ENCODE measurements at places on chromosomes 6 and 20. TPM values are rescaled to one million over a fixed set of nuclear protein-coding genes. Genes with fewer than 3 reads are reported as not detected.
A peak's percentile ranks its signal among the peaks of the same experiment; 100 is the strongest.

- DNase-seq = no peak
These were observed 73.6 kb downstream of the TRERF1 start for GRCh38 chr6:42378125-42378524.

GRCh38 chr6:155185544-155185943 lies 78.3 kb upstream of the CLDN20 start:
- DNase-seq = no peak

- no peak for DNase-seq
These were observed 226.5 kb upstream of the CITED2 start for GRCh38 chr6:139600919-139601475.

RWDD2A gene
- total RNA-seq = 11.4 TPM

ADGRF5 gene
- 6.5 TPM for total RNA-seq

- no peak for DNase-seq
These were observed 9.9 kb downstream of the SRSF6 start for GRCh38 chr20:43467589-43467988.

DNA sequence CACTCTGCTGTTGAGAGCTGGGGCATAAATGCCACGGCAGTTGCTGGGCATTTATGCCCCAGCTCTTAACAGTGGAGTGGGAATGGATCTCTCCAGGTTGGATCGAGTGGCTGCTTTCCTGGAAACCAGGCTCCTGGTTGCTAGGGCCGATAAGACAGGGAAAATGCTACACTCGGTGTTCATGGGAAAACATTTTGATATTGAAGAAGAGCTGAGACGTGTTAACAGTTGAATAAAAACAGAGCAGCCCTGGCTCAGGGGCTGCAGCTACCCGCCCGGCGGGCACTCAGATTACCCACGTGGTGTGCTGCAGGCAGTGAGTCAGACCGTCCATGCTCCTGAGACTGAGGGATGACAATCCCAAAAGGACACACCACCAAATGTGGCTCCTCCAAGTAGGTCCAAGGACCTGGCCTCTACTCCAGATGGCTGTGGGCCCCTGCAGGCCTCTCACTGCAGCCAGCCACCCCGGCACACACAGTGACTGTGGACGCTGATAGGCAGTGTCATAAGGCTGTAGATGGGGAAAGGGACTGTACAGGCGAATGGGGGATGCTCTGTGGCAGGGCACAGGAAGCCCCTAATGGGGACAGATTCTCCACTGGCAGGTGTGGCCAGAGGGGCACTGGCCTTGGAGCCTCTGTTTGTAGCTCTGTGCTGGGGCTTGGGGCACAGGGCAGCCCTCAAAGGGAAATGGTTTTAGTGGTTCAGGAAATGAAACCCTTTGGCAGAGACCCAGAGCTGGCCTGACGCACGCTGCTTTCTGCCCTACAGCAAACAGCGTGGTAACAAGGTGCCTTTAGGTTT lies 237.8 kb downstream of the LY86 start:
- no peak for DNase-seq

ADTRP gene
- total RNA-seq = 1.6 TPM

DNA sequence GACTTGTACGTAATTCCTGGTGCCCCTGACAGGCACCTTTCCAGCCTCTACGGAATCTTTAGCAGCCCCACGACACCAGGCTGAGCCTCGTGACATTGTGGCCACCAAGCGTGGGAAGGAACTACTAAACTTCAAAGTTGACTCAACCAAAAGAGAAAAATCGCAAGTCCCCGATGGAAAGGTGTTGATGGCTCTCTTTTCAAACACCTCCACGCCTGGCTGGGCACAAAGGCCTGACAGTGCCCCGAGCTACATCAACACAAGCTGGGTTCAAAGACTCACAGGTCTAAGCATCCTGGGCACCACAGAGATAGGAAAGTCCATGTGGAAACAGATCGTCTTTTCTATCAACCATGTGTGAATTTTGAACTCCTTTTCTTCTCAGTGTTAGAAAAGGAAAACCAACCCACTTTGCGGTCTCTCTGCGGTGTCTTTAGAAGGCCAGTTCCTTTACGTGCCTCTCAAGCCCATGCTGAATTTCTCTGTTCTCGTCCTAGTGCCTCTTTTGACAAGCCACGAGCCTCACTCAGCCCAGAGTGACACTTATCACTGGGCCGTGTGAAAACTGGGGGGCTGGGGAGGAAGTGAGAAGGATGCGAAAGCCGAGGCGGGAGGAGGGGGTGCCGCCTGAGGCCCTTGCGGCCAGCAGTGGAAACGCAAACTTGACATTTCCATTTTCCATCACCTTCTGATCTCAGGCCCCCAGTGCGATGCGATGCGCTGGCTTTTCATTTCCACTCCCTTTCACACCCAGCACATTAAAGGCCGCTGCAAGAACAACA lies 59.4 kb downstream of the GFOD1 start:
- no peak for DNase-seq

PHF1 gene
- total RNA-seq = 16.3 TPM

DNA sequence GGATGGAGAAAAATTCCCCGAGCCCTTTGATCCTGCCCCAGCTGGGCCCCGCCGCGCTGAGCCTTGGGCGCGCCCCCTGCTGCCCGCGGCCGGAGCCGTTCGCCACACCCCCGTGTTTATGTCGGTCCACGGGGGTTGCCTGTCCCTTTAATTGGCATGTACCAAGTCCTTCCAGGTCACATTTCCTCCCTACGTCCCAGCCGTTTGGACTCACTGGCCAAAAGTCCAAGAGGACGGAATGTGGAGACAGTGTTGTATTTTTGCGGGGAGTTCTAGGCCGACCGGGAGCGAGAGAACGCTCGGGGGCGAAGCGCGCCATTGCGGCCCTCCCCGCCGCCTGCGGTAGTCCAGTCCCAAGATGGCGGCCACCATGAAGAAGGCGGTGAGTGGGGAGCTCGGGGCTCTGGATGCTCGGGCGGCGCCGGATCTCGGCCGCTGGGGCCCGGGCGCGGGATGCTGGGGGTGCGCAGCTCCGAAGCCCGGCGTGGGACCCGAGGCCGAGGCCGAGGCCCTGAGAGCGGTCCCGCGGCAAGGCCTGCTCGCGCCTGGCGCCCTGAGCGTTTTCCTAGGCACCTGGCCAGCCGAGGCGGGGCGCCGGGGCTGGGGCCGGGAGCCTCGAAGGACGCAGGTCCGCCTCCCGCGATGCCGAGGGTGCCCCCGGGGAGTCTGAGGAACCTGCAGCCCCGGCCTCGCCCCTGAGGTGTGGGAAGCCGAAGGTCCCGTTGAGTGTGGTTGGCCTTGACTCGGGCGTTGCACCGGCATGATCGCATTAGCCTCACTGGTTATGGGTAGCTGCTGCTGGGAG lies at the start of gene PFDN4:
Gene PFDN4 (plus strand): TSS at position 345 of the 805 bp plus-strand sequence. CDS start 14 bp downstream, at position 359.
- DNase-seq = peak; percentile 89

- DNase-seq = no peak
These were observed 81.4 kb downstream of the CD164 start for GRCh38 chr6:109300874-109301273.

DNA sequence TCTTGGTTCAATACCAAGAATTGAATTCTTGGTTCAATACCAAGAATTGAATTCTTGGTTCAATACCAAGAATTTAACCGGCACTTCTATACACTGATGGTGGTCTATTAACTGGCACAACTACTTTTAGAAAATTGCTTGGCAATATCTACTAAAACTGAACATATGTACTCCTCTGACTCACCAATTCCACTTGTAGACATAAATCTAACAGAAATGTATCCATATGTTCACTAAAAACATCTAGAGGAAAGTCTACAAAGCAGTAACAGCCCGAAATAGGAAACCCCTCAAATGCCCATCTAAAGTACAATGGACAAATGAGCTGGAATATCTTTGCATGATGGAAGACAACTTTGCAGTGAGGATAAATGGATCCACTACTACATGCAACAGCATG lies 71.9 kb downstream of the KIF16B start:
- DNase-seq = no peak

DNA sequence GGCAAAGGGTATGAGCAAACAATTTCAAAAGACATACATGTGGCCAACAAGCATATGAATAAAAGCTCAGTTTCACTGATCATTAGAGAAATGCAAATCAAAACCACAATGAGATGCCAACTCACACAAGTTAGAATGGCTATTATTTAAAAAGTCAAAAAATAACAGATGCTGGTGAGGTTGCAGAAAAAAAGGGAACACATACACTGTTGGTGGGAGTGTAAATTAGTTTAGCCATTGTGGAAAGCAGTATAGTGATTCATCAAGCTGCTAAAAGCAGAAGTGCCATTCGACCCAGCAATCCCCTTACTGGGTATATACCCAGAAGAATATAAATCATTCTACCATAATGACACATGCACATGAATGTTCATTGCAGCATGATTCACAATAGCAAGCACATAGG lies 6.7 kb upstream of the KHDC1L start:
- DNase-seq = no peak

DNA sequence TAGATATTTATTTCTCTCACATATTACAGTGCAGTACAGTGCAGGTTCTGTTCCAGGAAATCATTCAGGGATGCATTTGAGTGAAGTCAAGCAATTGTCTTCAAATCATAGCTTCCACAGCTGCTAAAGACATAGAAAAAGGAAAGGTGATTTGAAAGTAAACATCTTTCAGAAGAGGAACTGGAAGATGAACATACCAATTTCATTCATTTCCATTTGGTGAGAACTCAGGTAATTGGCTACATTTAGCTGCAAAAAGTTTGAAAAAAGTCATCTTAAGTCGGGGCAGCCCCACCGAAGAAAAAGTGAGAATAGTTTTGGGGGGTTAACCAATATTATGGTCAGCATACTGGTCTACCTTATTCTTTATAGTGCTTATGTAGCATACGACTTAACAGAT lies 61.4 kb upstream of the IL20RA start:
- DNase-seq = no peak

ESR1 gene
- under 0.01 TPM for total RNA-seq

DNA sequence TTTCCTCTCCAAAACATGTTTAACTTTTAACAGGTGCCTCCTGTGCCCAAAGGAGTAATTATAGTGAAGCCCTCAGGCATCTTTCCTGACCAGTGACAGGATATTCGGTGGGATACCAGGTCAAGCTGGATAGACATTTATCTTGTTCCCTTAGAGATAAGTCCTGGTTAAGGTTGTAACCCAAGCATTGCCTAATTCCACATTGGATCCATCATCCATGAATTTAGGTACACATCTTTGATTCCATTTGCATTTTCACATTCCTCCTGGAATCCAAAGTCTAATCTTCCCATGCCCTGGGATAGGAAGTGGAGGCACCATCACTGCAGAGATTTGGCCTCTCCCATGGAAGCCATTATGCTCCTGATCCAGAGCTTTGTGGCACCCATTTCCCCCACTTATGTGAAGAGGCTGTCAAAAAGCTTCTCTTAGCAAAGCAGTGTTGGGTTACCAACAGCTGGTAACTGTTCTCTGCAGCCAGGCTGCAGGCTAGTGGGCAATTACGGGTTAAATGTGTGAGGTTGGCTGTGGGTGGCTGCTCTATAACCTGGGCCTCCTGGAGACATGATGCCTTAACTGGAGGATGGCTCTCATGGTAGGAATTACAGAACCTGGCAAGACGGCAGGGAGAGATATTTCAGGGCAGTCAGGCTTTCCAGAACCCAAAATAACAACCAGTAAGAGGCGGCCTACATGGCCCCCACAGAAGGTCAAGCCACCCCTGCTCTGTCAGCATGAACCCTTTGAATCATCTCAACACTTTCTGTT lies 96.9 kb upstream of the VGLL2 start:
- DNase-seq = no peak

POLR3F gene
- total RNA-seq = 35.5 TPM

DNA sequence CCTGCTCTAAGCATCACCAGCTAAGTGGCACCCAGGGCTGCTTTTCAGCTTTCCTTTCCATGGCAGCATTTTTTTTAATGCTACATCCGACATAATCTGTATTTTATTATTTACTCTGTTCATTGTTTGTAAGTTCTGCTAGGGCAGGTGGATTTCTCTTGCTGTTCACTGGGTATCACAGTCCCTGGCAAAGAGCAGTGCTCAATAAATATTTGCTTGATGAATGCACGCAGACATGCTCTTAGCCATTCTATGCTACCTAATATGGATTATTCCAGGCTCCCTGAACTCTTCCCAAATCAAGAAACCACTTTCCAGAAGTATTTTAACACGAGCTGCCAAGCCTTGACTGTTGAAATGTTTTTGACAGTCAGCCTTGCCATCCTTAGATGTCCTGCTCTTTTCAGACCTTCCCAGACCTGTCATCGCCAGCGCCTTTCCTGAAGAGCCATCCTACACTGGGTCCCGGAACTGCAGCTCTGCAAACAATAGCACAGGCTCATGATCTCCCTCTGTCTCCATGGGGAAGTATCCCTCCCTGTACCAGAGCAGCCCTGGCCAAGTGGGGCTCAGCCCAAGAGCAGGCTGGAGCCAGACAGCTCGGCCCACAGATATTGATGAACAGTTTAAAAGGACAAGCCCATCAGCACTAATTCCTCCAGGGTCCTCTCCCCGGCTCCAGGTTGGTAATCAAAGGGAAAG lies 136.5 kb upstream of the CDH4 start:
- DNase-seq = no peak

BHLHE23 gene
- total RNA-seq = not detected

DNA sequence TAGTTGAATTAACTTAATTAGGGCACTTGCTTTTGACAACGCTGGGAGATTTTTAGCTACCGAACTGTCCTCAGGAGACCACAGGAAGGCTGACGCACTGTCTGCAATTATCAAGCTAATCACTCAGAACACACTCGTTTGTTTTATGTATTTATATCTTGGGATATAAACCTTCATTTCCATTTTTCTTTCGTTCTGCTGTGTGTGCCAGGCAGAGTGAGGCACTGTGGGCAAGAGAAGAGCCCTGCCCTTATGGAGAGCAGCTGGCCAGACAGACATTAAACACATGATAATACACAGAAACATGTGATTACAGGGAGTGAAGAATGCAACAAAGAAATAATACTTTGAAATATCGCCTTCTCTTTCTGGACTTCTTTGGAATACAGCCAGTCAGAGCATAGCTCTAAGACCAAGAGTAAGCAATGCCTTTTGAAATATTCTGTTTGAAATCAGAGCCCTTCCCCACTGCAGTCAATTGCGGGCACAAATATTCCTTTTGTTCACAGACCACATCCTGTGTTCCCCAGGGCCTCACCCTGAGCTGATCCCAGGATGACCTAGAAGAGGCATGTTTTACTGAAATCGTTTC lies 96.8 kb downstream of the ANKRD60 start:
- DNase-seq = no peak

GRCh38 chr20:53960579-53961272 lies 109.7 kb downstream of the BCAS1 start:
- no peak for DNase-seq

GRCh38 chr6:40192516-40192915 lies 258.3 kb upstream of the MOCS1 start:
- no peak for DNase-seq

BPI gene
- total RNA-seq = under 0.01 TPM

- no peak for DNase-seq
These were observed 26.5 kb upstream of the RNF24 start for GRCh38 chr20:4041748-4042411.

DNA sequence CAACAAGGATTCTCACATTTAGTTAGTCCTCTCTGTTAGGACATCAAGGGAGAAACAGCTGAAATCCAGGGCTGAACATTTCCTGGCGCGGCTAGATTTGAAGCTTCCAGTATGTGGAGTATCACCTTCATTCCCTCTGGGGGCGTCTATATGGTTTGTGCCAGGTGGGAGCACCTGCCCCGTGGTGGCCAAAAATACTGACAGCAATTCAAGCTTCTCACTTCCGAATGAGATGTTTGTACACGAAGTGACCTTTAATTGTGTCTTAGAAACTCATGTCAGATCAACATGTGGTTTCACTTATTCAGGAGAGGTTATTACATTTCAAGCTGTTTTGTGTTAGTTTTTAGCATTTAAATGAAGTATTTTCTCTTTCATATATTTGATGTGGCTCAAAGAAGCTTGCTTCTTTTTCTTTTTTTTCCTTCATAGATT lies 67.3 kb upstream of the ZNF217 start:
- DNase-seq = no peak

Measured in frontal cortex (tissue), 4 donors.